ENCODE measurements at places on chromosomes 1 and 21. TPM values are rescaled to one million over a fixed set of nuclear protein-coding genes. Genes with fewer than 3 reads are reported as not detected.

The IVL gene
- 0.33 TPM for total RNA-seq

The TNFRSF4 gene
- total RNA-seq = not detected

The RNU1-3 gene
- 1,539 TPM for total RNA-seq

The DCDC2B gene
- not detected for total RNA-seq

The FAAH gene
- 17.3 TPM for total RNA-seq

GRCh38 chr1:230040440-230040839 lies 26.6 kb upstream of the GALNT2 start:
- H3K4me1 ChIP-seq = peaks cover 5% of the 10 kb centered on the region
- peaks cover 22% of the 10 kb centered on the region for H3K27me3 ChIP-seq
- no peak for DNase-seq
- H3K27ac ChIP-seq = no peak overlapping the region
- H3K36me3 ChIP-seq = no peaks in the 10 kb centered on the region
- H3K4me3 ChIP-seq = no peak overlapping the region

GRCh38 chr1:7110321-7110720 lies 325.1 kb downstream of the CAMTA1 start:
- no peaks in the 10 kb centered on the region for H3K36me3 ChIP-seq
- DNase-seq = no peak
- no peak overlapping the region for H3K4me3 ChIP-seq

- H3K27ac ChIP-seq = no peak overlapping the region
- no peaks in the 10 kb centered on the region for H3K27me3 ChIP-seq
- H3K4me3 ChIP-seq = no peak overlapping the region
- no peaks in the 10 kb centered on the region for H3K36me3 ChIP-seq
These were observed 51.7 kb downstream of the CSMD2 start for GRCh38 chr1:34113362-34113761.

- peak overlapping the region; percentile 97 for H3K27ac ChIP-seq
- DNase-seq = peak; percentile 87
- H3K27me3 ChIP-seq = no peaks in the 10 kb centered on the region
- H3K4me1 ChIP-seq = peaks cover 19% of the 10 kb centered on the region
- peaks cover 9% of the 10 kb centered on the region for H3K36me3 ChIP-seq
These were observed 1.0 kb downstream of the DNAJB4 start for GRCh38 chr1:78005755-78006154.

GRCh38 chr1:116911188-116911553 lies 1.5 kb downstream of the PTGFRN start:
- H3K4me1 ChIP-seq = peaks cover 25% of the 10 kb centered on the region
- H3K27ac ChIP-seq = no peak overlapping the region
- H3K36me3 ChIP-seq = no peaks in the 10 kb centered on the region
- H3K4me3 ChIP-seq = no peak overlapping the region

GRCh38 chr1:156689035-156689952 lies 12.1 kb upstream of the NES start:
- H3K27ac ChIP-seq = no peak overlapping the region
- H3K4me3 ChIP-seq = no peak overlapping the region
- peaks cover 37% of the 10 kb centered on the region for H3K27me3 ChIP-seq
- DNase-seq = peak; percentile 92

DNA sequence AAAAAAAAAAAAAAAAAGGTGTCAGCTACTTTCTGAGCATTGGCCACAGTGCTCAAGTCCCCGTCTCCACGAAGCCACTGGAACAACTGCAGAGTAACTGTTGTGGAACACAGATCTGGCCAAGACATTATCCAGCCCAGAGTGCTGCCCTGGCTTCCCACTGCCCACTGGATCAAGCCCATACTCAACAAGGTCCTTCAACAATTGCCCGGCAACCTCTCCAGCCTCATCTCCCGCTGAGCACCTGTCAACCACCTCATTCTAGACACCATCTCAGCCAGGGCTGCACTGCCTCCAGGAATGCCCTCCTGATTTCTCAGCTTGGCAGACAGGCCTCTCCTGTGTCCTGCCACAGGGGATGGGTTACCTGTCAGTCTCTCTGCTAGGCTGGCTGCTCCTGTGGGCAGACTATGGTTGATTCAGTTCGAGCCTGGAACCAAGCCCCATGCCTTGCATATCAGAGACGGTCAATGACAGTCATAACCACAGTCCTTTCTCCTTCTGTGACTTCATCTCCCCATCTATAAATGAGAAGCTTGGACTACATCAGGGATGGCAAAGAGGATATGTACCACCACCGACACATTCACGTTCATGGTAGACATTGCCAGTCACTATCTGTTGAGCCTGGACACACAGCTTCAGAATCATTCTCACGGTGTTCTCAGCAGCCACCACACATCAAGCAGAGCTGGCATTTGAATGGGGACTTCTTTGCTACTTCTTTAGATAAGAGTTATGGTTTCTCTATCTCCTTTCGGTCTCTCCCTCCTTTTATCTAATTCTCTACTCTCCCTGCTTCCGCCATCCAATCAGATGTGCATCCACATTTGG lies 76.9 kb downstream of the MRPL37 start:
- peaks cover 5% of the 10 kb centered on the region for H3K36me3 ChIP-seq
- H3K4me3 ChIP-seq = no peak overlapping the region
- no peaks in the 10 kb centered on the region for H3K27me3 ChIP-seq
- no peak overlapping the region for H3K27ac ChIP-seq

DNA sequence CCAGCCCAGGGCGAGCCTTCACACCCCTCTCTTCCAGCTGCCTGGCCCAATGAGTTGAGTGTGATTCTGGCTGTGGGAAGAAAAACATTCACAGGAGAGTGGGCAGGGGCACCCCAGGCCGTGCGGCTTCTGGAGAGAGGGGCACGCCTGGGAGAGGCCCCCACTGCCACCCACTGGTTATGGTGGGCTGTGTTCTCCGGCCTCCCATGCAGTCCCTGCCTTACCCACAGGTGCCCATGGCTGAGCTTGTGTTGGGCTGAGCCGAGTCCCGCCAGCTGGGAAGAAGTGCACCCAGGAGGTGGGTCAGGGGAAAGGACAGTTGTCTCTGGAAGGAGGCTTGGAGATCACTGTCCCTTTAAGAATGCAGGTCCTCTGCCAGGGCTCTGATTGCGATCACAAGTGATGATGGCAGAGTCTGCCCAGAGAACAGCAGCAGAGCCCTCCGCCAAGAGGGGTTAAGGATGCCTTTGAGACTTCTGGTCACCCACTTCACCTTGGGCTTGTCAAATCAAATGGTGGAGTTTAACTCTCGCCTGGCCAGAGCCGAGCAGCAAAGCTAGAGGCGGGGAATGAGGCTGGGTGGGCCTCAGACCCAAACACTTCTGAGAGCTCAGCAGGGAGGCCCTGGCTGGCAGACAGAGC lies 124.7 kb upstream of the ARHGEF16 start:
- H3K4me3 ChIP-seq = no peak overlapping the region
- no peak for DNase-seq
- no peaks in the 10 kb centered on the region for H3K36me3 ChIP-seq
- H3K4me1 ChIP-seq = no peaks in the 10 kb centered on the region

- no peaks in the 10 kb centered on the region for H3K27me3 ChIP-seq
- H3K4me3 ChIP-seq = peak overlapping the region; percentile 75
- H3K4me1 ChIP-seq = peaks cover 5% of the 10 kb centered on the region
- peak overlapping the region; percentile 27 for H3K27ac ChIP-seq
These were observed 8.7 kb upstream of the TNFRSF14 start for GRCh38 chr1:2547210-2548067.

DNA sequence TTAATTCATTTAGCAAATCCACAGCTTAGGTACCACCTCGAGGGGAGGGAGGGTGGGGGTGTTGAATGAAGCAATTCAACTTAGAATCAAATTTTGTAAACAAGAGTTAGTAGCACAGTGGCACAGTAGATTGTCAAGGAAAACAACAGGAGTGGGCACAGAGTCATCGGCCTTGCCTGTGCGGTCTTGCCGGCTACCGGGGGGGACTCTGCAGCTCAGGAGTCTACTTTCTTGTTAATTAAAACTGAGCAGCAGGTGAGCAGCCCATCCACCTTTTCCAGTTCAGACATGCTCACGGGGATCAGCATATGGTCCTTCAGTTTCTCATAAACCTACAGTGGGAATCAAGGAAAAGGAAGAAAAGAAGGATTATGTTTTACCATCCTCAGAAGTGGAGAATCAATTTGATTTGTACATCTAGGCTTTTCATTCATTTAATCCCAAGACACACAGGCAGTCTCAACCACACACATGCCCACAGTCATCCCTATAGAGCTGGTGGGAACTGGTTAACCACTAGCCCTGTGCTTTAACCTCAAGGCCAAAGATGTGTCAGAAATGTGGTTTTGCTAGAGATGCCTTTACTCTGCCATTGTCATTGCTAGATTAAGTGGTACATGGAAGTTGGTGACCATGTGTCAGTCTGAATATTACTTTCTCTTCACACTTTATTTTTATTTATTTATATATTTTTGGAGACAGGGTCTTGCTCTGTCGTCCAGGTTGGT lies 45.0 kb upstream of the BCL10 start:
- H3K27me3 ChIP-seq = no peaks in the 10 kb centered on the region
- no peak for DNase-seq
- H3K4me3 ChIP-seq = no peak overlapping the region
- H3K36me3 ChIP-seq = no peaks in the 10 kb centered on the region
- H3K27ac ChIP-seq = peak overlapping the region; percentile 26

- peaks cover 14% of the 10 kb centered on the region for H3K4me1 ChIP-seq
- H3K4me3 ChIP-seq = no peak overlapping the region
- no peak overlapping the region for H3K27ac ChIP-seq
- DNase-seq = no peak
- no peaks in the 10 kb centered on the region for H3K36me3 ChIP-seq
These were observed 256.0 kb upstream of the TMEM51 start for GRCh38 chr1:14897547-14897946.
